ENCODE measurements at places on chromosomes 7 and 10. TPM values are rescaled to one million over a fixed set of nuclear protein-coding genes. Genes with fewer than 3 reads are reported as not detected.

DNA sequence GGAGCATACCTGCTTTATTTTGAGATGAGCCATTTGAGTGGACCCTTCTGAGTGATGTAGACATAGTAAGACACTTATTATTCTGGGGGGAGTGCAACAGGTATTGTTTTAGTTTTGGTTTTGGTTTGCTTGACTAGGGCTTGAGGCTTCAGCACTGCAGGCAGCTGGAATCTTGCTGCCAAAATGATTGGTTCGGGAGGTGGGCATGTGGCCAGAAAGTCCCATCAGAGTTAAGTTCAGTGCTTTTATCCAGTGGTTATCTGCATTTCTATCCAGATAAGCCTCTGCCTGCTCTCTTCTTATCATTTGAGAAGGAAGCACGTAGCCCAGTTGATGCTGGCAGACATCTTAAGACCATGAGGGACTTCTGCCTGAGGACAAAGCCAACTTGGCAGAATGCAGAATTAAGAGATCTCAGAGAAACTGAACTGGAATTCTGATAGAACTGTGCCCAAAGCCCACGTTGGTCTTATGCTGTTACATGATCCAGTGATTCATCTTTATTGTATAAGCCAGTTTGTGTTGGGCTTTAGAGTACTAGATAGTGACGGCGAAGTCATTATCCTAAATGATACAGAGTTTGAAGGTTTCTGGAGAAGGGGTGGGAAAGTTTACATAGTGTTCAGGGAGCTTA lies 9.6 kb upstream of the JAZF1 start:
- DNase-seq = no peak

DNA sequence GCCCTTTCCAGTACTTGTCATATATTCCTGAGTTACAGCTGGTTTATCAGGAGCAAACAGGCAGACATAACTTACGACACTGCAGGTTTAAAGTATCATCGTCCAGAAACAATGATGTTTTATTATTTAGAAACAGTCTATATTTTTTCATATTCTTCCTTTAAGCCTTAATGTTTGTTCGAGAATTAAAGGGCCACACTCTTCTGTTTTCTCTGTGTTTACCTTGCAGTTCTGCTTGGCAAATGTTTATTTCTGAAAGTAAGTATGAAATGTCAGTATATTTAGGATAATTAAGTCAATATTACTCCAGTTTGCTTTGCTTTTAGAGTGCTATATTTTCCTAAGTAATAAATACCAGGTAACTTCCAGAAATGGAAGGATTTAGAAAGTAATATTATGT lies 115.1 kb downstream of the VTI1A start:
- no peak for DNase-seq

- no peak for DNase-seq
Observed at GRCh38 chr7:12258074-12258473, 47.0 kb downstream of the TMEM106B start.

DNA sequence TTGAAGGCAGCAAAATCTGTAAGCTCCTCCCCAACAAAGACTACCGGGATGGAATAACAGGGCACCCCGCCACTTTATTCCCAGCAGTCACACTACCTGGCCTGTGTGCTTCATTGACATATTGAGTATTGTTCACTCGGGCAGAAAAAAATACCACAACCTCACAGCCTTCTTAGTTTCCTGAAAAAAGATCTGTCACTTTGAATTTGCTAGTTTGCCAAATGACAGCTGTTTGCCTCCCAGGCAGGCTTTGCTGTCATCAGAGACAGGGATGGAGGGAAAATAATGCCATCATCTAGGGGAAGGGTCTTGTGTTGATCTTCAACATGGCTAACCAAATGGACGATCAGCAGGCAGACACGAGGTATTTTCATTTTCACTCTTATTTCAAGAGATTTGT lies 26.9 kb downstream of the BMPER start:
- DNase-seq = no peak

SYCE1 gene
- total RNA-seq = not detected

GRCh38 chr7:36109013-36109627 lies 43.9 kb upstream of the EEPD1 start:
- DNase-seq = no peak

RAB11FIP2 gene
- total RNA-seq = 9.3 TPM

DNA sequence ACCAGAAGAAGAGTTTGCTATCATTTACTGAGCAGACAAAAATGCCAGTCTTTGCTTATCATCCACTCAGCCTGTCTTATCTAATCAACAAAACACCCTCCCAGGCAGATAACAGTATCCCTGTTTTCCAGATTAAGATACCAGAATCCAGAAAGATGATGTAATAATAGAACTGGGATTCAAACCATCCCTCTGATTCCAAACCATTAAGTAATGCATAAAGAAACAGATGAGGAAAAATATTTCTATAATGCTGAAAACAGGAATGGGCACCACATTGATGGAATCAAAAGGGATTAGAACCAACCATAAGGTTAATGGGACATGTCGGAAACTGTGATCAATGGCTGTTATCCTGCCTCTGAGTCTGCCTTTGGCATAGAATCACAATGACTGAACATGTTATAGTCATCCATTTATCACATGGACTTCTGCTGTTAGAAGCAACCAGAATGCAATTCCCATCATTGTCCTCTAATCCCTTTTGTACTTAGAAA lies 92.1 kb upstream of the RSU1 start:
- no peak for DNase-seq

GRCh38 chr10:129421399-129422010 lies 45.5 kb upstream of the MGMT start:
- no peak for DNase-seq

Measured in foreskin keratinocyte (primary cell).